Fibroblast of lung (primary cell): ENCODE measurements at places on chromosomes 7 and 10.

DNA sequence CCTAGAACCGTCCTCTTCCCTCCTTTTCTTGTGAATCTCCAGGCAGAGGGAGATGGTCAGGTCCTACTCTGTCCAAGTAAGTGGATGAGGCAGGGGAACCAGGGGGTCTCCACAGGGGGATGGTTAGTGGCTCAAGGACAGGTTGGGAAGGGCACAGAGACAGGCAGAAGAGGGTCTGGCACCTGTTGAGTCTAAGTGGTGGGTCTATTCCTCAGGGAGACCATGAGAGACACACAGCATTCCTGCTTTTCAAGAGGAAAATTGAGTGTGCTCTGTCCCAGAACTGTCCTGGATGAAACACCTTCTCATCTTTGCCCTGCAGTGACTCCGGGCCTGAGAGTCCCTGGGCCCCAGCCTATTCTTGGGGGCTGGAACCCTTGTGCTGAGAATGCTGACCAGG lies 184.8 kb upstream of the GALNT17 start:
- DNase-seq, result no peak

- DNase-seq, result no peak
These were observed 9.4 kb upstream of the ZC3HAV1 start for GRCh38 chr7:139118805-139119485.

DNA sequence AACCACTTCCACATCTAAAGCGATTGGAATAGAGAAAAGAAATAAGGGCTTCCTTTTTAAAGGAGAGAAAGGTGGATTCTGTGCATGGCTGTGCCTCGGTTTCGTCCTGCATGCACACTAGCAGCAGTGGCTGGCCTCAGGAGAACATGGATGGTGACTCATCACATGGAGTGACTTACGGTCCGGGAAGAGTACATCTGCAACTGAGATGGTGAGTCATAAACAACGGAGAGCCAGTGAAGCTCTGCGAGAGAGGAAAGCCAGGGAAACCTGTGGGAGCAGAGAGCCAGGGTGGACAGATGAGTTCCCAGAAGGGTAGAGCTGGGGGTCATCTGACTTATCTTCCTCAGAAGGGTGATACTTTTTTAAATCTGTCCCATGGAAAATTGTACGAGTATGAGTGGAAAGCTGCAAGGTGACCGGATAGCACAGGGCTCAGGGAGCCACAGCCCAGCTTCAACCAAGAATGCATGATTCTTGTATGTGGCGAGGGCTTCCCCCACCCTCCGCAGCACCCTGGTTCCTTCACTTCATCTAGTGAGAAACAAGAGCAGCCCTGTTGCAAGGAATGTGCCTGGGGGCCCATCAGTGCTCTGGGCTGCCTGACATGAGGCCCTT lies 259.1 kb downstream of the KLF6 start:
- peak; percentile 99 for DNase-seq

DNA sequence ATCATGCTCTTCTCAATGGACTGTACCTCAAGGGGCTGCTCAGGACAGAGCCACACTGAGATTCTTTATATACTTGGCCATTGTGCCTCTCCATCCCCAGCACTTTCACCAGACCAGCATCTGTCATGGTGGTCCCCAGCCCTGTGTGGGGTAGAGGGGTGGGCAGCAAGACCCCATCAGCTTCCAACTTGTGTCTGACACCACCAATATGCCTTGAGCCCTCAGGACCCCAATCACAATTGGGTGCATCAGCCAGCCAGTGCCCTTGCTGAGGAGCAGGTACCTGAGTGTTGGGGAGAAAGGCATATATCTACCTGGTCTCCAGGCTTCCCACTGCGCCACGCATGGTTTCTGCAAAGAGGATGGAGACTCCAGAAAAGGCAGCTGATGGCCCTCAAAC lies 56.3 kb downstream of the GRID1 start:
- DNase-seq, result no peak

DNA sequence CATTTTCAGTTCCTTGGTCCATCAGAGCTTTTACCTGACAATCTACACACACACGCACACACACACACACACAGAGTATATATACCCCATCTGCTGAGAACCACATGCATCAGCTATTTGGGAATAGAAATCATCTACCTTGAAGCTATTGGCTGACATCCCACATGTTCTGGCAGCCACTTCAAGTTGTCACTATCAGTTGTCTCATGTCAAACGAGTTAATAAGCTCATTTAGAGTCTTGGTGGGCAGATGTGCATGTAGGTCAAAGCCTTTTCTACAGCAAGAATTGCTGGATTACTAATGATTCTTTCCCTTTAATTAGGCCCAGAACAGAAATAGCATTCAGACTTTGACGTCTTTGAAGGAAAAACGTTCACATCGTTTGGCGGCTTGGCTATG lies 36.8 kb downstream of the COL28A1 start:
- no peak for DNase-seq

- DNase-seq, result no peak
These were observed 230.0 kb downstream of the SNX13 start for GRCh38 chr7:17710312-17710711.

- no peak for DNase-seq
These were observed 7.4 kb upstream of the APBB1IP start for GRCh38 chr10:26430641-26431163.

DNA sequence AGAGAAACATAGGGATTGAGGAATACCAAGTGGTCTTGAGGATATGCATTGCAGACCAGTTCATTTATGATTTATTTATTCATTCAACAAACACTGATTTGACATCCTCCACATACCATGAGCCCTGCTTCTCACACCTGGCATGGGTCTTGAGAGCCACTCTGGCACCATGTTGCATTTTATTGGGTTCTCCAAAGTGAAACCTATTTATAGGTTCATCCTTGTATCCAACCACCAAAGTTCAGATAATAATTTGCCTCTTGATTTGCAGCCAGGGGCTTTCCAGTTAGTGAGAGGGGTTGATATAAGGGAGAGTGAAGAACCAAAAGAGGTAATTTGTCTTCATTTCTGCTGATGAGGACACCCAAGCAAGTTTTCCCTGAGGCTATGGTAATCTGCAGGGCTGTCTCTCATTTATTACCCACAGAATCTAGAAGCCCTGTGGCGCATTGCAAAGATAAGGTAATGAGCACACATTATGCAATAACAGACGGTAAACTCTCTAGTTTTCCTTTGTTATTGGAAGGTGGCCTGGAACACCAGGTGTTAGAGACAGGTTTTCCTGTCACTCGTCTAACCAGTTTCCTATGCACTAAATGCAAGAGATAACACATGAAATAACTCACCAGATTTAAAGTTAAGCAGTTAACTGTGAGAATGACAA lies 28.8 kb upstream of the ICA1 start:
- DNase-seq, result no peak

GRCh38 chr10:5187867-5188266 lies 2.9 kb upstream of the AKR1C8 start:
- no peak for DNase-seq

DNA sequence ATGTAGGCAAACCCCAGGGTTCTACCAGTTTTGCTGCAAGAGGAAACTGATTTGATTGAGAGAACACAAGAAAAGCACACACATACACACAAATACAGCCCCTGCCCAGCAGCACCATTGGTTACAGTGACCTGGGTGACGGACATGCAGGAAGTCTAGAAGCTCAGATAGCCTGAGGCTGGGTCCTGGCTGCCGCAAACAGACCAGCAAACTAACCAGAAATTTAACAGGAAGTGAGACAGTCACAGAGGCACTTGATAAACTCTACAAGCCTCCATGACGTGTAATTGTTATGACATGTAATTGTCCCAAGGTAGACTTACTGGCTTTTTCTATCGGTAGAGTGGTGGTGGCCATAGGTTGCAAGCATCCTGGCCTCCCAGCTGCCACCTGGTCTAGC lies 58.9 kb downstream of the PRKAR2B start:
- peak; percentile 35 for DNase-seq

DNA sequence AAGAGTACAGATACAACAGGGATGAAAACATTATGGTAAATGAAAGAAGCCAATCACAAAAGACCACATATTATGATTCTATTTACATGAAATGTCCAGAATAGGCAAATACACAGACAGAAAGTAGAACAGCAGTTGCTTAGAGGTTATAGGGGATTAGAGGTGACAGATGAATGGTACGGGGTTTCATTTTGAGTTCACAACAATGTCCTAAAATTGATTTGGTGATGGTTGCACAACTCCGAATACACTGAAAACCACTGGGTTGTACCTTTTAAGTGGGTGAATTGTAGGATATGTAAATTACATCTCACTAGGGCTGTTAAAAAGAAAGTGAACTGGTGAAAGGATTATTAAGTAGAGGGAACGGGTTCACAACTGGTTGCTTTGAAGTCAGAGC lies 76.3 kb upstream of the MRLN start:
- DNase-seq, result no peak

- DNase-seq, result no peak
These were observed 125.8 kb downstream of the ANKRD7 start for GRCh38 chr7:118350260-118350659.

DNA sequence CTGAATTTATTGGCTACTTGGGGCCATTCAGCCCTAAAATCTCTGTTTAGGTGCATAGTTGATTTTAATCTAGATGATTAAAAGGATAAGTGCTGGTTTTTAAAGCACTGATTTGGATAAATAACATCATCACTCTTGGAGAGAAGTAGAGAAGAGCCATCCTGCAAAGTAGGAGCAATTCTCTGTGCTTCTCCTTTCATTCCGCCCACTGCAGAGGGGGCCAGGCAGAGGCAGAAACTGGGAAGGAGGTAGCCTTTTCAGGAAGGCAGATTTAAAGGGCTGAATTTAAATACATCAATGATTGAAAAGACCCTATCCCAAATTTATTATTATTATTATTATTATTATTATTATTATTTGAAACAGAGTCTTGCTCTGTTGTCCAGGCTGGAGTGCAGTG lies 14.1 kb downstream of the MAP3K8 start:
- DNase-seq, result no peak

- DNase-seq, result peak; percentile 55
These were observed 10.9 kb upstream of the CHRM2 start for GRCh38 chr7:136857573-136857972.

GRCh38 chr7:4823441-4824119 lies 38.2 kb downstream of the PAPOLB start:
- DNase-seq, result no peak

DNA sequence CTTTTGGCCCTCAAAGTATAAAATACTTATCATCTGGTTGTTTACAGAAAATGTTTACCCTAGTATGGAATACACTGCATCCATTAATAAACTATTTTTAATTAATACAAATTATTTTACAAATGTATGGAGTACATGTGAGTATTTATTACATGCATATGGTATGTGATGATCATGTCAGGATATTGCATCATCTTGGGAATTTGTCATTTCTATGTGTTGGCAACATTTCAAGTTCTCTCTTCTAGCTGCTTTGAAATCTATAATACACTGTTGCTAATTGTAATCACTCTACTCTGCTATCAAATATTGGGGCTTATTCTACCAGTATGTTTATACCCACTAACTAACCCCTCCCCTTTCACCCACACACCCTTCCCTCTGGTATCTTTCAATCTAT lies 103.9 kb upstream of the THSD7A start:
- peak; percentile 52 for DNase-seq

DNA sequence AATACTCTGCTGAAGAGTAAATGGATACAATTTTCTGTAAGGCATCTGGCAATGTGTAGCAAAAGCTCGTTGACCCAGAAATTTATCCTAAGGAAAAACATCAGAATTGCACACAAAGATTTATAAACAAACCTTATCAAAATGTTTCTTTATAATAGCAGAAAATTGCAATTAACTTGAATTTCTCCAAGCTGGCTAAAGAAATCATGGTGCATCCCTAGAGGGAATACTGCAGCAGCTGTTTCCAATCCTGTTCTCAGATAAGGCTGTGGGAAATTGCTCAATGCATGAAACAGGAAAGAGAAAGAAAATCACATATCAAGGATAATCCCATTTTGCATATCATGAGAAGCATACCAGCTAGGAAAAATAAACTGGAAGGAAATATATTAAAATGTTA lies 18.7 kb downstream of the TACR2 start:
- DNase-seq, result peak; percentile 75

DNA sequence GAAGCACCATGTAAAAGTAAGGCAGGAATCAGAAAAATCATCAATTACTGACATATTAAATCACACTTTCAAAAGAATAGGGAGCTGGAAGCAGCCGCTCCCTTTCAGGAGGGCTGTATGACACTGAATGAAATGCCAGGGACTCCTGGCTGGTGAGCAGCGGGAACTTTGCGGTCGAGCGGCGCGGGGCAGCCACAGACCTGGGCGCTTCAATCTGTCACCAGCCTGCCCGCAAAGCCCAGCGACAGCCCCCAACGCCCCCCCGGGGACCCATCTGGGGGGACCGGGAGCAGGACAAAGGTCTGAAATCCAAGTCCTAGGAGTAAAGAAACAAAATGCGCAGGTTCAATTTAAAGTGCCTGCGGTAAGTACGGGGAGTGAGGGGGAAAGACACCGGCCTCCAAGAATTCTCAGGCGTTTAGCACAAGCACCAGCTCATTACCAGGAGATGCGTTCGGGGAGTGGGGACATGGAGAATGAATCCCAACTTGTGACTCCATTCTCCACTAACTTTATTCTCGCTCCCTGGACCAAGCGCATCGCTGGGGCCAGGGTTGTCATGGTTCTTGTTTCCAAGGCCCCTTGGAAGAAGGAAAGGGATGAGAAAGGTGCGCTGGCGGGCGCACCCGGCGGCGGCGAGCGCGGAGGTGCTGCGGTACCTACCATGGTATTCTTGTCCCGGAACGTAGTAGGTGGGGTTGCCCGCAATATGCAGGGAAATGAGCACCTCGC lies 824 bp downstream of the RELN start:
- DNase-seq, result peak; percentile 4

GRCh38 chr7:12323415-12323814 lies 80.2 kb downstream of the VWDE start:
- DNase-seq, result no peak

- peak; percentile 38 for DNase-seq
These were observed 72.3 kb downstream of the FAS start for GRCh38 chr10:89062861-89063260.

DNA sequence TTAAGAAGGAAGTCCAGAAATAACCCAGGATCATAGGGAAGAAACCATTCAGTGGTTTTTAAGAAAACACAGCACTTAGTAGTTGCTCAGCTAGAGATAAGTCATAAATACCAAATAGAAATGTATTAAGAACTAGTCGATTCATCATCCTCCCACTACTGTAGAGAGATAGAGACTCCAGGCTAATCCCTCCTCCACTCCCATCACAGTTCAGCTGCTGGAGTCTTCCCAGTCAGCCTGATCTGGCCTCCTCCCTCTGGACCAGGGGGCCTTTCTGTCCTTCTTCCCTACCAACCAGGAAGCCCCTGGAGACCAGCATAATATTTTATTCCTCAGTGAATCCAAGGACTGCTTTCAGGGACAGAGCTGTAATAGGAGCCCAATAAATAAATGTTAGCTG lies 294.1 kb upstream of the YAE1 start:
- no peak for DNase-seq

GRCh38 chr10:75399461-75400162 lies 2.0 kb downstream of the ZNF503 start:
- peak; percentile 69 for DNase-seq

- no peak for DNase-seq
These were observed 16.4 kb downstream of the FAM241B start for GRCh38 chr10:69646185-69647060.

- DNase-seq, result no peak
These were observed at the start of gene PAPOLB for GRCh38 chr7:4861673-4862072. TSS of gene PAPOLB (minus strand) at chr7:4862030. CDS start at chr7:4861810, 220 bp downstream.

- peak; percentile 86 for DNase-seq
These were observed 189.8 kb downstream of the HECW1 start for GRCh38 chr7:43302211-43302711.

GRCh38 chr7:74280985-74281384 lies 8.2 kb upstream of the CLIP2 start:
- peak; percentile 57 for DNase-seq

GRCh38 chr7:587767-588166 lies 68.1 kb upstream of the PDGFA start:
- DNase-seq, result peak; percentile 11
